ENCODE measurements at places on chromosomes 12 and 14.

DNA sequence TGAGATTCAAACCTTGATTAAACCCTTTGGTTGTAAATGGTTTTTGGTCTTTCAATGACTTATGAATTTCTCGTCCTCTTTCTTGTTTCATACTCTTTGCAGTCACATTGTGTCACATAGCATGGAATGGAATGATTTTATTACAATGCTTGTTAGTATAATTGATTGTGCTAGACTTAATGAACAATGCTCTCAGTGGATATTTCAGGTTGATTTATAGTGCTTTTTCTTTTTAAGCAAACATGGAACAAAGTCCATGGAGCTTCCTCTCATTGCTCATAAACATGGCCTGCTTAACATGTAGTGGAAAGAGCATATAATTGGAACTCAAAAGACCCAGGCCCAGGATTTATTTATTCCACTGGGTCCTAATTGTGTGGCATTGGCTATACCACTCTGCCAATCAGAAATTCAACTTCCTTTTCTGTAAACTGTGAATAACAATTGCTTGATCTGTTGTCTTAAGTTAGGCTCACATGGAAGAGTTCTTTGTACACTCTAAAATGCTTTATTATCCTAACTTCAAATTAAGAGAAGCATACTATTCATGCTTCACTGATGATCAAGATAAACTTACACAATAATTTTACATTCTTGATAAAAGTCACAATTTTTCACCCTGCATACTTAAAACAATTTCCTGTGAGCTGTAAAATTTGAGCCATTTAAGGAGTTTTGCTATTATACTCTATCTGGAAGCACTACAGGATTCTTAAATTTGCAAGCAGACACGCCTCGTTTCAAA is 370.5 kb upstream of the PDE3A start:
- DNase-seq: no peak

DNA sequence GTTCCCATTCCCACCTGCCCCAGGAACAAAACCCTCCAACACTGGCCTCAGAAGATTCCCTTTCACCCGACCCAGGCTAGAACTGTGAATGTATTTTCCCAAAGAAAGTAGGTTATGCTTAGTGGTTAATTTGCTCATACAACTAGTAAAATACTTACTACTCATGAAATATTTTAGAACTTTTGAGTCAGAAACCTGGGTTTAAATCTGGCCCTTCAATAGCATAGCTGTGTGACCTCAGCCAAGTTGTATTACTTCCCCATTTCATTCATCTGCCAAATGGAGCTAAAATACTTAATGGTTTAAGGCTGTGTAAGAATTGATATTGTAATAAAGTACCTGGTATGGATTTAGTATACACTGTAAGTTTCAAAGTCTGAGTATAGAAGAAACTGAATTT is 69.1 kb upstream of the DNM1L start:
- DNase-seq: peak; percentile 9

GRCh38 chr12:24364921-24365320 is 415.5 kb upstream of the SOX5 start:
- DNase-seq: no peak

DNA sequence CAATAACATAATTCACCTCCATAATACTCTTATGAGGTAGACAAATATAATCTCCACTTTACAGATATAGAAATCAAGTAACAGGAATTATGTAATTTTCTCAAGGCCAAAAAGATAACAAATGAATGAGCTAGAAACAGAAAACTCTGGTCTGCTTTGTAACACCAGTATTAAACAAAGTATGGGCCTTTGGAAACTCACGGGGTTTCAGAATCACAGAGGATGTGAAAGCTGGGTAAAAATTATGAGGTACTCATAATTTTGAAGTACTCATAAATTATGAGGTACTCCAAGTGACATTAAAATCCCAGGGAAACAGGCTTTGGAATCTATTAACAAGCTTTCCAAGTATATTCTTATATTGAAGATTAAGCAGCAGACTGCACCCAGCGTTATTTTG is 140.2 kb downstream of the MED13L start:
- DNase-seq: no peak

GRCh38 chr14:39229222-39229543 is 4.5 kb upstream of the MIA2 start:
- no peak for DNase-seq

DNA sequence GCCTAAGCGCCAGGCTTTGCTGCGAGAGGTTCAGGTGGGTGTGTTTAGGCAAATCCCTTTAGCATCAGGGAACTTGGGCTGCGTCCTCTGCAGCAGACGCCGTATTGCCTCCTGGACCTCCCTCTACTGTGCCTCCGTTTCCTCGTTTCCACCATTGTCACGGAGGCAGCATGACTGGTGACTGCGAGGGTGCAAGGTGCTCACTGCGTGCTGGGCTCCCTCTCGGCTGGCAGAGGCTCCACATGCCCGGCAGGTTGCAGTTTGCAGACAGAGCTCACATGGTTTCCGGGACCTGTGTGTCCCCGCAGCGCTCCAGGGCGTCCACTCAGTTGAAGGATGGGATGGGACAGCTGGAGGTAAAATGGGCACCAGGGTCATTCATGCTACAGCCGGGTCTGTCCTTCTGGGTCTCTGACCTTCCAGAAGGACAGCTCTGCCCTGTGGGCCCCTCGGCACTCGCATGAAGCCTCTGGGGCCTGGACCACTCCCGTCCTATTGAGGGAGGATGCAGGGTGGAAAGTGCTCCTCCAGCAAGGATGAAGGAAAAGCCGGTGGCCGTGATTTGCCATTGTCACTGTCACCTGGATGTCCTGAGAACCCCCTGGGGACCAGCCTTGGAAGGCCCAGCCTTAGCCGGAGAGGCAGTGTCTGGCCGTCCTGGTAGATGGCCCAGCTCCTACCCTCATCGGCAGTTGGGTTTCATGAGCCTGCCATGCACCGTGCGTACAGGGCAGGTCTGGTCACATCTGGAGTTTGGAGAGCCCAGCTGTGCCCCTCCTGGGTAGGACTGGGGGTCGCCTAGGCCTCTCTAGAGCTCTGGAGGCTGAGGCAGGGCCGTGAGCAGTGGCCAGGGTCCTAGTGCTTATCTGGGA is 146.5 kb downstream of the KIF26A start:
- DNase-seq: no peak

DNA sequence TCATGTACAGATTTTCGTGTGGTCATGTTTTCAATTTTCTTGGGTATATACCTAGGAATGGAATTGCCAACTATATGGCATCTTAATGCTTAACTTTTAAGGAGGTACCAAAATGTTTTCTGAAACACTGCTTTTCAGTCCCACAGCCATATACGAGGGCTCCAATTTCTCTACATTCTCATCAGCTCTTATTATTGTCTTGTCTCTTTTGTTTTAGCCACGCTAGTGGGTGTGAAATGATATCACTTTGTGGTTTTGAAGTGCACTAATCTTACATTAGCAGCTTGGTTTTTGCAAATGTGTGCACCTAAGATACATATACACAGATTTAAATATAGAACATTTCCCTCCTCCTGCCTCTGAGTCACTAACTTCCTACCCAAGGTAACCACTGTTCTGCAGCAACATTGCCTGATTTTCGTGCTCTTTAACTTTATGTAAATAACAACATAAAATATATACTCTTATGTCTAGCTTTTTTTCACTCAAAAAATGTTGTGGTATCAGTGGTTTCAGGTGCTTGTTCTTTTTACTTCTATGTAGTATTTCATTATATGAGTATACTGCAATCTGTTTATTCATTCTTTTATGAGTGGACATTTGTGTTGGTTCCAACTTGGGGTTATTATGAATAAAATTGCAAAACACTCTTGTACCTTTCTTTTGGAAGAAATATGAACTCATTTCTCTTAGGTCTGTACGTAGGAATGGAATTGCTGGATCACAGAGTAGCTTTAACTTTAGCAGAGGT is 73.1 kb downstream of the ZFP36L1 start:
- DNase-seq: peak; percentile 87

DNA sequence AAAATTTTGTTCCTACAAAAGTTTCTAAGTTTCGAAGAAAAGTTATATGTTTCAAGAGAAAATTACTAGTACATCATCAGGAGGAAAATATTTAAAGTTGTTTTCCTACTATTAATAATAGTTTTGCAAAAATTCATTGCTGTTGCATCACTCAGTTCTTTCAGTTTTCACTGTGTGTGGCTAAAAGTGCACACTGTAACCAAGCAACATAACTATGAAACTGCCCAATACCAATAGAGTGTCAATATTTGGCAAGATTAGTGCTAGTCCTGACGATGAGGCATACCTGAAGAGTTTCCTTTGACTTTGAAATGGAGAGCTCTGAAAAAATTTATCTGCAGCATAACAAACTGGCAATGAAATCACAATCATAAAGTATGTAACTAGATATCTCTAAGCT is 194.3 kb downstream of the CPNE8 start:
- no peak for DNase-seq

- DNase-seq: no peak
These were observed 126.9 kb downstream of the DUSP6 start for GRCh38 chr12:89225401-89225800.

DNA sequence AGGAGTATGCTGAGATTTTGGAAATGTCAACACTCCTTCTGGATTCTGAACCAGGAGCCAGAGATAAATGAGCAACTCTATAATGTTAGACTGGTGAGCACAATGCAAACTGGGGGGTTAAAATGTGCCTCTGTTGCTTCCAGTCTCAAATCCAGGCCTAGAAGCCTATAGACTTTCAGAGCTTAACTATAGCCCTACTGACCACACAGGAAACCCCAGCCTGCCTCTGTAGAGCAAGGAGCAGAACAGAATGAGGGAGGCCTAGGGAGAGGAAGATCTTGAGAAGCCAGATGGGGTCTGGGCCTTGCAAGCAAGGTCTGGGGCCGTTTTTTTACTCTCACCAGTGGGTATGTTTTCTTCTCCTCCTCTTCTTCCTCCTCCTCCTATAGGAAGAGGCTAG is 225.4 kb upstream of the KITLG start:
- no peak for DNase-seq

DNA sequence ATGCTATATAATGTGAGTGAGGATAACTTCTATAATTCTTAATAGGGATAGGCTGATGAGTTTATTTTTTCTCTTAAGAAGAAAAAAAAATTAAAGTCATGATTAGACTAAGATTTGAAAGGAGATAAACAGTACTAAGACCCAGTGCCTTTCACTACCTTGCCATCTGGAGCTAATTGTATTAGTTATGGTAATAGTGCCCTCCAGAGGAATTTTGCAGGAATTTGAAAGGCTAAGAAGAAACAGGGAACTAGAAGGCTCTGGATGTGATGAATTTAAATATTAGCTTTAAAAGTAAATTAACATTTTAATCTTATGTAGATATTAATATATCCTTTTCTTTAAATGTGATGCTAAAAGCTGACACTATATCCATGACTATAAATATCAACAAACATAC is 36.6 kb upstream of the PIK3C2G start:
- peak; percentile 79 for DNase-seq

GRCh38 chr12:51200806-51201205 is 17.1 kb downstream of the POU6F1 start:
- DNase-seq: no peak

DNA sequence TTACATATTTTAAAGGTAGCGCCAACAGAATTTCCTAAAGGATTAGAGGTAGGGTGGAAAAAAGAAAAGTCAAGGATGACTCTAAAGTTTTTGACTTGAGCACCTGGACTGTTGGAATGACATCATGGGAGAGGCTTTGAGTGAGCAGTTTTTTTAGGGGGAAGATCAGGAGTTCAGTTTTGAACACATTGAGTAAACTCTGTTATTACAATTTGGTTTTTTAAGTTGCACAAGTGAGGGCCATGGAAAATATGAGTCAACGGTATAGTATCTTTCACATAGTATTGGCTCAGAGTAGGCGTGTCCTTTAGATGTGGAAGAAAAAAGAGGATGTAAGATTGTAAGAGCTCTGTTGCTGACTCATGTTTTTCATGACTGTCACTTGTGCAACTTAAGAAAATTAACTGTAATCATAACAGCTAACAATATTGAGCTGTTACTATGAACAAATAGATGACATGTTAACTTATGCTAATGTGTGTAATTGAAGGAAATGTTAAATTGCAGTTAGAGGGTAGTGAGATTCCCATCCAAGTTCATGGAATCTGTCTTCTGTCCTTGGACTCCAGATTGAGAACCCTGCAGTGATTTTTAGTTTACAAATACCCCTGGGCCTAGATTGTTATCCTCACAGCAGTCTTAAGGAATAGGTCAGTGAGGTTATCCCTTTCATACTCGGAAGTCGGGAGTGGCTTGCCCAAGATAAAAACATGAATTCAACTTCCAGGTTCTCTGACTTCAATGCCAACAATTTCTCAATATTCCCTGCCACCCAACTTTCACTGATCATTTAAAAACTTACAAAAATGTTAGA is 48.2 kb upstream of the ATP2B1 start:
- peak; percentile 99 for DNase-seq

- DNase-seq: no peak
These were observed 84.8 kb downstream of the PRKCH start for GRCh38 chr14:61406198-61406597.

GRCh38 chr12:39144613-39145061 is 239.2 kb upstream of the CPNE8 start:
- DNase-seq: no peak

GRCh38 chr14:20631023-20631879 is 10.2 kb downstream of the OR6S1 start:
- DNase-seq: peak; percentile 86

- peak; percentile 25 for DNase-seq
These were observed 1.2 kb downstream of the NCKAP5L start for GRCh38 chr12:49827051-49827400.

GRCh38 chr12:127389923-127390322 is 877.0 kb upstream of the TMEM132C start:
- no peak for DNase-seq

DNA sequence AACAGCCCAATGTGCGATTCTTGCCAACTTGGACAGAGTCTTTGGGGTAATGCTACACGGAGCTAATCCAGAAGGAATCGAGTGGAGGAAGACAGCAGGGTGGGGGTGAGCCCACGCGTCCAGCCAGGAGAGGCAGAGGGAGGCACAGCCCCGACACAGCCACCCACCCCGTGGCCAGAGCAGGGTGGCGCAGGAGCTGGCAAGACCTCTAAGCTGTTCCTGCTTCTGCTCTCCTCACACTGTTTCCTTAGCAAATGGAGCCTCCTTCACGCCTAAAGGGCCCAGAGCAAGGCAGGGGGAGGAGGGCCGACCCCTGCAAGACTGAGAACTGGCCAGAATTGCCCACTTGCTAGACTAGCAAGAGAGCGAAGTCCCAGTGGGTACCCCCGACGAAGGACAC is 91.5 kb downstream of the FBXL14 start:
- DNase-seq: no peak

- peak; percentile 63 for DNase-seq
These were observed 523 bp downstream of the WSB2 start for GRCh38 chr12:118060301-118061010.

- DNase-seq: no peak
These were observed 246.2 kb downstream of the SEC23A start for GRCh38 chr14:38856798-38857197.

- no peak for DNase-seq
These were observed 147.3 kb upstream of the RFLNA start for GRCh38 chr12:124147575-124147974.

DNA sequence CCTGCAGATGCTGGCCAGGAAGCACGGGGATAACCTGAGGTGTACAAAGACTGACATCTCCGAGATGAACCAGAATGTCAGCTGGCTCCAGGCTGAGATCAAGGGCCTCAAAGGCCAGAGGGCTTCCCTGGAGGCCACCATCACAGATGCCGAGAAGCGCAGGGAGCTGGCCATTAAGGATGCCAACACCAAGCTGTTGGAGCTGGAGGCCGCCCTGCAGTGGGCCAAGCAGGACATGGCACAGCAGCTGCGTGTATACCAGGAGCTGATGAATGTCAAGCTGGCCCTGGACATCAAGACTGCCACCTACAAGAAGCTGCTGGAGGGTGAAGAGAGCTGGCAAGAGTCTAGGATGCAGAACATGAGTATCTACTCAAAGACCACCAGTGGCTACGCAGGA is 380.0 kb upstream of the USP15 start:
- no peak for DNase-seq

- DNase-seq: peak; percentile 68
These were observed 911.7 kb upstream of the TMEM132C start for GRCh38 chr12:127355061-127355841.

Measured in OCI-M1 (cell line).